ENCODE measurements at places on chromosomes 7 and 10.

- no peak for DNase-seq
Observed at GRCh38 chr10:132828681-132829080, 42.7 kb upstream of the NKX6-2 start.

DNA sequence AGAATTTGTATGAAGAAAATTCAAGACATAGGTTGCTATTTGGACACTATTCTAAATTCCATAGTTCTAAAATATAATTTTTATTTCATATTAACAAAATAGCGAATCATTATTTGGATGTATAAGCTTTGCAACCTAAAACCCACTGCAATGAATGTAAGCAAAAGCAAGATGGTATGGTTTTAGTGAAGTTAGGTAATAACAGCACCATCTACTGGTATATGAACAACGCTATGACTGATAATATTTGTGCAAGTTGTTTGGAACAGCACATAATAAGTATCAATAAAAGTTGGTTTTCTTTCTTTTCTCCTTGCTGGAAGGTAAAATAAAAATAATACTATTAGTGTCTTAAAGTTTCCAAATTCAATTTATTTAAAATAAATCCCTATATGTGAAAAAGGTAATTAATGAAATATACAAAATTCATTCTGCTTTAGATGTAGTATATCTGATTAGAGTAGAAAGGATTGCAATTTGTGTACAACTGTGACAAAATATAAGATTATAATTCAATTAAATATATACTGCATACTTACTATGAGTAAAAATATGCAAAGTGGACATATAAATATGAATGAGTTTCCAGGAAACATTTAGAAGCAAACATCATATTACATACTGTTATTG lies 79.0 kb upstream of the LSM8 start:
- DNase-seq: no peak

- DNase-seq: no peak
Observed at GRCh38 chr7:133796782-133797745, 330.1 kb upstream of the LRGUK start.

DNA sequence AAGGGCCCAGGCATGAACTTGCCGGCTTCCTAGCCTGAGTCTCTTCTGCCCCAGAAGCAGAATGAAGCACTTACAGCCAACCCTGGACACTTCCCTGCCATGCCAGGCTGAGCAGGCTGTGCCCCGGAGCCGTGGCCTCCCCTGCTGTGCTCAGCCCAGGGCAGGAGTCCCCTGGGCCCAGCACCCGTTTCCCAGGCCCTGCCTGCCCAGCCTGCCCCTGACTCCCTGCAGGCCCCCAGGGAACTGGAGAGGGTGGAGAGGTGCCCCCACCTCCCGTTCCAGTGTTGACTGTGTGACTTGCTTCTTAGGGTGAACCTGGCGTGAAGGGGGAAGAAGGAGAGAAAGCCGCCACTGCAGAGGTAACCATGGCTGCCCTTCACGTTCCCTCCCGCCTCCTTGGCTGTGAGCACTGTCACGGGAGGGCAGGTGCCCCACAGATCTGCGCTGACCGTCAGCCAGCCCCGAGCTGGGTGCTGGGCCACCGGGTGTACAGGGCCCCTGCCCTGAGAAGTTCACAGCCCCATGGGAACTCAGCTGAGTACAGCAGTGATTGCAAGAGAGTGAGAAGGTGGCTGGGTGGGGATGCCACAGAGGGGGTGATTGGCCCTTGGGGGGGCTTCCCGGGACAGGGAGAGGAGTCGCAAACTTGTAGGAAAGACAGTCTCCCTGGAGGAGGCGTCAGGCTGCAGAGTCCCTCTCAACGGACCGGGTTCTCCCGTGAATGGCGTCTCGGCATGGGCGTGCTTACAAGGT lies 75.9 kb downstream of the MYL10 start:
- DNase-seq: no peak

- DNase-seq: no peak
Observed at GRCh38 chr7:86448856-86449255, 194.9 kb upstream of the GRM3 start.

DNA sequence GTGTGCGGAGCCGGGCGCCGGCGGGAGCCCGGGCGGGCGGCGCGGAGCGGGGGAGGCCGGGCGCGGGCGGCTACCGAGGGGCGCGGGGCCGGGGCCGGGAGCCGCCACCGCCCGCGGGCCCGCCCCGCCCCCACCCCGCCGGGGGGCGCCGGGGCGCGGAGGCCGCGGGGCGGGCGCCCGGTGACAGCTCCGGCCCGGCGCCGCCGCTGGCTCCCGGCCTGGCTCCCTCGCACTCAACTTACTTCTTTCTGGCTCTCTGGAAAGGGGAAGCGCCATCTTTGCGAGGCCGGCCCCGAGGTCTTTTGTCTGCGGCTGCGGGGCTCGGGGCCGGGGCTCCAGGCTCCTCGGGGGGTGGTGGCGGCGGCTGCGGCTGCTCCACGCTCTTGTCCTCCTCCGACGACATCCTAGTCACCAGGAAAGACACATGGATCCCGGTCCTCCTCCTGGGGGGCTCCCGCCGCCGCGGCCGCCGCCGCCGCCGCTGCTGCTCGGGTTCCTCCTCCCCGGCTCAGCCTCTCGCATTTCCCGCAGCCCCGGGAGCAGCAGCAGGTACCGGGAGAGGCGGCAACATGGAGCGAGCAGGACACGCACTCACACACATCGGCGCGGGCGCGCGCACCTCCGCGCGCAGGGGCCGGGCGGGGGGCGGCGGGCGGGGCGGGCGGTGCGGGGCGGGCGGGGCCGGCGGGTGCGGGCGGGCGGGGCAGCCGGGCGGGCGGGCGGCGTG lies at the start of gene KMT2C:
KMT2C (minus strand) TSS at position 620 of the 727 bp plus-strand sequence; CDS start at position 403, 217 bp downstream.
- peak; percentile 7 for DNase-seq

DNA sequence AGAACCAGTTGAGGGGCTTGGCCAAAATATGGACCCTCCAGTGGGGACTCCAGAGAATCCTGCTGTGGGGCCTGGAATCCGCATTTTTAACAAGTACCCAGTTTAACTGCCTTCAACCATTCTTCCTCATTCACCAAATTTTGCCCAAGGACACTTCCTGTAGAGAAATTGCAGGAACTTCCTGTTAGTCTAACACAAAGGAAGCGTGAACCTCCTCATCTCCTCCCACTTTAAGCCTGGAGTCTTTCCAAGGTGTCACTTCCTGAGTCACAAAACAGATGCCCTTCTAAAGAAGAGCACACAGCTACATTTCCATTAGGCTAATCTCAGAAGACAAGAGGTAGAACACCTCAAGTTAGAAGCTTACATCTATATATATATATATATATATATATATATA lies 188.4 kb downstream of the PPP1R17 start:
- no peak for DNase-seq

- DNase-seq: no peak
Observed at GRCh38 chr7:140416560-140416959, 12.7 kb downstream of the RAB19 start.

DNA sequence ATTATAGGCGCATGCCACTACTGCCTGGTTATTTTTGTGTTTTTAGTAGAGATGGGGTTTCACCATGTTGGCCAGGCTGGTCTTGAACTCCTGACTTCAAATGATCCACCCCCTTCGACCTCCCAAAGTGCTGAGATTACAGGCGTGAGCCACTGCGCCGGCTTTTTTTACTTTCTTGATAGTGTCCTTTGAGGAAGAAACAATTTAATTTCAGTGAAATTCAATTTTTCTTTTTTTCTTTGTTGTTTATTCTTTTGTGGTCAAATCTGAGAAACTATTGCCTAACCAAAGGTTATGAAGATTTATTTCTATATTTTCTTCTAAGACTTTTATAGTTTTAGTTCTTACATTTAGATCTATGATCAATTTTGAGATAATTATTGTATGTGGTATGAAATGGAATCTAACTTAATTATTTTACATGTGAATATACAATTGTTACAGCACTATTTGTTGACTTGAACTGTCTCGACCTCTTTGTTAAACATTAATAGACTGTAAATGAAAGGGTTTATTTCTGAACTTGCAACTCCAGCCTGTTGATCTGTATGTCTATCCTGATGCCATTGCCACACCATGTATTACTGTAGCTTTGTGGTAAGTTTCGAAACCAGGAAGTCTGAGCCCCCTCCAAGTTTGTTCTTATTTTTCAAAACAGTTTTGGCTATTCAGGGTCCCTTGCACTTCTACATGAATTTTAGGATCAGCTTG lies 19.8 kb upstream of the RASSF4 start:
- DNase-seq: no peak

DNA sequence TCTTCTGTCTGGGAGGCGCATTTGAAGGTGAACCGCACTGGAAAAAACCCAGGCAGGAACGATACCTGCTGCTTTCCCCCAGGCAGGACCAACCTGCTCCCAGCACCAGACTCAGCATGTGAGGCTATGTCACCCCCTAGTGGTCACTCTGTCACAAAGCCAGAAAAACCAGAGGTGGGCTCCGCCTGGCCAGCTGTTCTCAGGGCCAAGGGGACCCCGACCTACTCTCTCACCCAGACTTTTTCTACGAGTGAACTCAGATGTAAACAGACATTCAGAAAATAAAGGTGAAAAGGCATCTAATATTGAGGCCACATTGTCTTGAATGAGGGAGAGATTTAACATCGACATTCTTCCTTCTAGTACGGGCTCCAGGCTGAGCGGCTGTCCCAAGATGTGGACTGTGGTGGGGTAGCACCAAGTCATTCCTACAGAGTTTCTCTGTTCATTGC lies 117.3 kb downstream of the PRKAG2 start:
- DNase-seq: peak; percentile 28

DNA sequence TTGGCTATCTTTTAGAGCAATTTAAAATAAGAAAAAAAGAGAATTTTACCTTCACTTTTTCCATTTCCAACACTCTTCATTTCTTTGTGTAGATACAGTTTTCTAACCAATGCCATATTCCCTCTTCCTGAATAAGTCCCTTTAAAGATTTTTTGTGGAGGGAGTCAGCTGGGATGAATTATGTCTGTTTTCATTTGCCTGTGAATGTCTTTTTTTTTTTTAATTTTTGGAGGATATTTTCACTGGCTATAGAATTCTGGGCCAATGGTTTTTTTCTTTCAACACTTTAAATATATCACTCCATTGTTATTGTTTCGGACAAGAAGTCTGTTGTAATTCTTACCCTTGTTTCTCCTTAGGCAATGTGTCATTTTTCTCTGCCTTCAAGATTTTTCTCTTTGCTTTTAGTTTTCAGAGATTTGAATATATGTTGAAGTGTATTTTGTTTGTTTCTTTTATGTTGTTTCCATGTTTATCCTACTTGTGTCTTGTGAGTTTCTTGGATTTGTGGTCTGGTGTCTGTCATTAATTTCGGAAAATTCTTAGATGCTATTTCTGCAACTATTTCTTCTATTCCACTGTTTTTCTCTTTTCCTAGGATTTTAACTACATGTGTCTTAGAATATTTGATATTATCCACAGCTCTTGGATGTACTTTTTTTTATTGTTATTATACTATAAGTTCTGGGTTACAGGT lies 20.0 kb upstream of the CXCL12 start:
- DNase-seq: no peak

DNA sequence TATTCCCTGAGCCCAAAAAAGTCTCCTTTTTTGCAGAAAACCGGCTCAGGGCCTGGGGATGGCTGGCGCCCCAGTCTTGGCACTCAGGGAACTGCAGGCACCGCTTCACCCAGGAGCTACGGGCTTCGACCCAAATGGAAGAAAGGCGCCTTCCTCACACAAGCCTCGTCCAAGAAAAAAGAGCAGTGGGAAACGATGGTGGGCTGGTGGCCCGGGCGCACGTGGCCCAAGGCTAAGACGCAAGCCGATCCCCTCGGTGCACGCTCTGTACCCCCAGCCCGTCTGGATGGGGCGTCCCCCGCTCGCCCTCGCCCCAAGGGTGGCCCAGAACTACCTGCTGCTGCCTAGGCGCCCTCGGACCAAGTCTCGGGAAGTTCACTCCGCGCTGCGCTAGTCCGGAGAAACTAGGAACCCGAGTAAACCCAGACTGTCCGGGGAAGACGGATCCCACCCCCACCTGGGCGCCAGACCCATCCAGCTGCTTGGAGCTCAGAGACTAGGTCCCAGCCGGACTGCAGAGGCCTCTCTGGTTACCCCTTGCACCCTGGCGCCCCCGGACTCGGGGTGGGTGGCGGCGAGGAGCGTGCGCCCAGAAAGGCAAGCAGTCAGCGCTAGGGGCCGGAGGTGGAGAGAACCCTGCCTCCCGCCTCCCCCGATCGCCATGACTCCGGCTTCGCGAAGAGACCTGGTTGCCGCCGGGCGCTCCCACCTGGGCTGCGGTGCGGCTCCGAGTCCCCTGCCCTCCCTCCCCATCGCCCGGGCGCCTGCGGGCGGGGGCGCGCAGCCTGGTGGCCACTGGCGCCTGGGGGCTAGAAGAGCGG lies 76.4 kb downstream of the CALN1 start:
- no peak for DNase-seq

DNA sequence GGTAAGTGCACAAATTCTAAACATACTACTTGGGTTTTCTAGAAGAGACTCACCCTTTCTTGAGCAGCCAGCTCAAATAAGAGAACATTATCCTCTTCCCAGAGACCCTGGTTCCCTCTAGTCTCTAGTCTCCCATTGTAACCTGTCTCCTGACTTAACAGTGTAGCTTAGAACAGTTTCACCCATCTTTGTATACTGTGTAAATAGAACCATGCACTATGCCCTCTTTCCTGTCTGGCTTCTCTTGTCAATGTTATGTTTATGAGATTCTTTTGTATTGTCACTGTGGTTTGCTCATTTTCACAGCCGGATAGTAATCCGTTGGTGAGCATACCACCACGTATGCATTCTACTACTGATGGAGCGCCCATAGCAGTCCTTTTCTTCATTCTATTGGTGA lies 227.4 kb upstream of the PLPP4 start:
- DNase-seq: no peak

DNA sequence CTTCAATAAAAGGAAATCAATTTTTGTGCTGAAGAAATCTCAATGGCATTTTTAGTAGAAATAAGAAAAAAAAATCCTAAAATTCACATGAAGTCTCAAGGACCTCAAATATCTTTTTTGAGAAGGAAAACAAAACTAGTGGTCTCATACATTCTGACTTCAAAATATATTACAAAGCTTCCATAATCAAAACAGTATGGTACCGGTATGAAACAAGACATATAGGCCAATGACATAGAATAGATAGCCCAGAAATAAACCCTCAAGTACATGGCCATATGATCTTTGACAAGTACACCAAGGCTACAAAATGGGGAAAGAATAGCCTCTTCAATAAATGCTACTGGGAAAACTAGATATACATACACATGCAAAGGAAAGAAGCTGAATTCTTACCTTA lies 131.8 kb upstream of the GPR22 start:
- DNase-seq: no peak

GRCh38 chr10:78699971-78700370 lies 368.8 kb upstream of the ZMIZ1 start:
- DNase-seq: no peak

GRCh38 chr10:131147301-131147975 lies 164.1 kb downstream of the TCERG1L start:
- no peak for DNase-seq
